Activated CD4-positive, alpha-beta memory T cell treated with anti-CD3 and anti-CD28 coated beads for 36 hours (primary cell): ENCODE measurements at places on chromosomes 7 and 10. TPM values are rescaled to one million over a fixed set of nuclear protein-coding genes. Genes with fewer than 3 reads are reported as not detected.

The NUTM2B gene
- total RNA-seq, result 0.56 TPM

GRCh38 chr7:77757589-77757988 is 40.6 kb downstream of the TMEM60 start:
- DNase-seq, result peak; percentile 26

GRCh38 chr10:101292194-101293006 is 61.6 kb upstream of the BTRC start:
- peak; percentile 17 for DNase-seq

DNA sequence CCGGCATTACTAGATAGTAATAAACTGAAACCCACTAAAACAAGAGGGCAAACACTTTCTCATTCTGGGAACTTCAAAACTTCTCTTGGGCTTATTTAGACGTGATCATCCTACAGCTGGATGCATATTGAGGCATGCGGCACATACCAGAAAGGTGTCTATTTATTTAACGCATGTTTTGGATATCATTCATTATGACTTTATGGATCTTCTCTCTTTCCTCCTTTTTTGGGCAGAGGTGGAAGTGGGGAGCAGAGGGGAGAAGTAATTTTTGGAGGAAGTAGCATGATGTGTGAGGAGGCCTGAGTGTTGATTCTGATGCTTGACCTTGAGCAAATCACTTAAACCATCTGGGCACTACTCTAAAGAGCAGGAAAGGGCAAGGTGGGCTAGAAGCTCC is 270.6 kb downstream of the TRIL start:
- no peak for DNase-seq

GRCh38 chr10:31098046-31098445 is 66.4 kb upstream of the ZNF438 start:
- no peak for DNase-seq

- no peak for DNase-seq
These were observed 138.1 kb downstream of the NOC3L start for GRCh38 chr10:94224656-94225055.
